AG09309 (cell line): ENCODE measurements at places on chromosomes 2 and 18.

DNA sequence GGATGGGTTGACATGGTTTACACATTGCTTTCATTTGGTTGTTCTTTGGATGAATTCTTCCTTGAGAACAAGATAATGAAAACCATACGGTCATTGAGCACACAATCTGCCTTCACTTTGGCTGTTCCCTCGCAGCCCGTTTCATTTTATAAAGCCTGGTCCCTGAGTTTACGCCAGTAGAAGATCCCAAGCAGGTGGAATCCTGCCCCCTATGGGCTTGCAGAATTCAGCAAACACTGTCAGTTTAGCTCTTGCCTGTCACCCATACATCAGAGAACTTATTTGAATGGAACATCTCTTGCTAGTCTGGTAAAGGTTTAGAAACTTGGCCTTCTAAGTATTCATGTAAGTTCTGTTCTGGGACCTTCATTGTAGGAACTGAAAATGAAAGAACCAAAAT is 666.4 kb upstream of the ZEB2 start:
- DNase-seq: no peak

GRCh38 chr2:230591850-230592249 is 120.8 kb upstream of the CAB39 start:
- no peak for DNase-seq

DNA sequence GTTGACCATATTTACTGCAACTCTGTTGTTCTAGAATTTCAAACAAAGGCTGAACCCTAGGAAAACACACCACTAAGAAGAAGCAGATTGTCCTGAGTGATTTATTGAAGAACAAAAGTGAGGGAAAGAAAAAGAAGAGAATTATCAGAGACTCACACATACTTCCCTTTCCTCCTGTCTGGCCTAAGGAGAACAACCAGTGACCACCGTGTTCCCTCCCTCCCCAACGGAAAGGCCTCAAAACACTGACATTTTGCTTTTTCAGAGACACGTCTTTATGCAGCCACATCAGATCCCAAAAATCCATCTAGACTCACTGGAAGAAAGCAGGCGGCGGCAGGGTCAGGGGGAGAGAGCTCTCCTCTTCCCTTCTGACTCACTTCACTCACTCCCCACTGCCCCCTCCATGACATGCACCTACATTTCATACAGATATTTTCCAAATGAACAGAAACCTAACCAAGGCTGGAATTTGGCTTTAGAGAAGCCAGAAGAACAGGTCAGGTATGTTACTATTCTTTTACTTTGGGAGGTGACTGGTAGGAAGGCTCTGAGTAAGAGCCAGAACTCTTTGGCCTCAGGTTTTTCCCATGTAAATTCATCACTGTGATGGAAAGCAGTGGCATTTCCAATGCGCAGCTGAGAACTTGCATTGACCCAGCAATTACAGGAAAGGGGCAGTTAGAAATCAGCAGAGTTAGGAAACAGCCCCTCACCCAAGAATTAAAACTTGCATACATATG is 169.9 kb downstream of the BCL11A start:
- DNase-seq: no peak

DNA sequence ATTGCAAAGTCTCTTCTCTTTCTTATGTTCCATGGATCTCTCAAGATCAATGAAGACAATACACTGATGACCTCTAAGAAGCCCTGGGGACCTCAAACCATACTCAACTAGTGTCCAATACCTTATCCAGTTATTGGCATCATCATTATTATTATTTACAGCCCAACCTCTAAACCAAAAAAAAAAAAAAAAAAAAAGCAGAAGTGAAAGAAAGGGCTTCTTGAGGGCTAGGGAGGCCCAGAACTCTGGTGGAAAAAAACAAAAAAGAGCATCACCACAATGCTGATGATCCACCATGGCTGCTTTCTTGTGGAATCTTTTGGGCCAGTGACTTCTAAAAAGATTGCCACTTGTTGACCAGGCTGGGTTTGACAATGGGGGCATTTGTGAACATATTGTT is 324.9 kb downstream of the LPIN1 start:
- no peak for DNase-seq

- no peak for DNase-seq
Measured at GRCh38 chr18:55250768-55251173, 291.5 kb upstream of the CCDC68 start.
